ENCODE measurements at places on chromosomes 16 and 17. TPM values are rescaled to one million over a fixed set of nuclear protein-coding genes. Genes with fewer than 3 reads are reported as not detected.

DNA sequence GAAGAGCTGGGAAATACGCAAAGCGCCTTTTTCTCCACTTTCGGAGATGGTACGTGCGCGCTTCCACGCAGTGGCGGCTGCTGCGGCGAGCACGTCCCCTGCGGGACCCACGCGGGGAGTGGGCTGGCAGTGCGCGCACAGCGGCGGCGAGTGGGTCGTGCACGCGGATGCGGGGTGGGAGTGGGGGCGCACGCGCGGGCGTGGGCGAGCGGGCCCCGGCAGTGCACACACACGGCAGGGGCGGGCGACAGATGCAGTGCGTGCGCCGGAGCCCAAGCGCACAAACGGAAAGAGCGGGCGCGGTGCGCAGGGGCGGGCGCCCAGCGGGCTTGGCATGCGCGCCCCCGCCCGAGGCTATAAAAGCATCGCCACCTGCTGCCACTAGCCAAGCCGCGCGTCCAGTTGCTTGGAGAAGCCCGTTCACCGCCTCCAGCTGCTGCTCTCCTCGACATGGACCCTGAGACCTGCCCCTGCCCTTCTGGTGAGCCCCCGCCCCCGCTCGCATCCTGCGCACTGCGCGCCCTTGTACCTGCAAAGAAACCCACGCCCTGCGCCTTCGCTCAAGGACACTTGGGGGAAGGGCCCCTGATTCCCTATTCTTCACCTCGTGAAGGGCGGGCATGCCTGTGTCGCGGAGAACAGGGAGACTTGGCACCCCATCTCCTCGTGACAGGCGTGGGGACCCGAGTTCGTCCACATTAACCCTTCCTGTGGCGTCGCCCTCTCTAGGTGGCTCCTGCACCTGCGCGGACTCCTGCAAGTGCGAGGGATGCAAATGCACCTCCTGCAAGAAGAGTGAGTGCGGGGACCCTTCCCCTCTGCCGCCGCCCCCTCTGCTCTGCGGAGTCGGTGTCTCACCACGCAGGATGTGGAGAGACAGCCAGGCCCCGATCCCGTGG, at the start of gene MT3:
TSS of gene MT3 (plus strand) at position 388 of the 899 bp plus-strand sequence. CDS start at position 451, 63 bp downstream.
- H3K36me3 ChIP-seq = no peaks in the 10 kb centered on the region
- no peak for DNase-seq
- H3K4me1 ChIP-seq = peaks cover 3% of the 10 kb centered on the region
- no peak within 1 kb of the TSS for H3K4me3 ChIP-seq
- H3K27ac ChIP-seq = no peak within 1 kb of the TSS

DNA sequence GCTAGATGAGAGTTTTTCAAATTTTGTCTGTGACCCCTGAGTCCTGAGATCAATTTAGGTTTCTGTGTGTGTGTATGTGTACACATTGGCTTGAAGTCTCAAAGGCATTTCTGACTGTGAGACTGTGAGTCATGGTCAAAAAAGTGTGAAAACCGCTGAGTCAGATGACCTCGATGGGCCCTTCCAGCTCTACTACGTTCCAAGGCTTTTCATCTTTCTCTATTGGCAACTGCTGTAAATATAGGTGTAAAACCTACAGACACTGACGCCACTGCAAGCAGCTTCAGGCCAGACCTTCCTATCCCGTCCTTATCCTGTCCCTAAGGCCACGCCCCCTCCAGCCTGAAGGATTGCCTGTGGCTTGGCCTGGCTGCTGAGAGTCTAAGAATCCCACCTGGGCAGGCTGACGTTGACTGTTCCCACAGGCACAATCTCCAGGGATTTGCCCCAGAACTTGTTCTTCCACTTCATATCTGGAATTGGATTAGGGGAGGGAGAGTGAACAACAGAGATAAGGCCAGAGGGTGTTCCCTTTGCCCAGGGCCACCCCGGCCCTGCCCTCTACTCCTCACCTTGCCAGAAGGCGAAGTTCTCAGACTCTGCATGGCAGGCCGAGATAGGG, 11.3 kb downstream of the OSBPL7 start:
- no peaks in the 10 kb centered on the region for H3K4me1 ChIP-seq
- peak; percentile 62 for DNase-seq
- H3K36me3 ChIP-seq = no peaks in the 10 kb centered on the region
- H3K27me3 ChIP-seq = no peaks in the 10 kb centered on the region
- no peak overlapping the region for H3K27ac ChIP-seq
- no peak overlapping the region for H3K4me3 ChIP-seq

DNA sequence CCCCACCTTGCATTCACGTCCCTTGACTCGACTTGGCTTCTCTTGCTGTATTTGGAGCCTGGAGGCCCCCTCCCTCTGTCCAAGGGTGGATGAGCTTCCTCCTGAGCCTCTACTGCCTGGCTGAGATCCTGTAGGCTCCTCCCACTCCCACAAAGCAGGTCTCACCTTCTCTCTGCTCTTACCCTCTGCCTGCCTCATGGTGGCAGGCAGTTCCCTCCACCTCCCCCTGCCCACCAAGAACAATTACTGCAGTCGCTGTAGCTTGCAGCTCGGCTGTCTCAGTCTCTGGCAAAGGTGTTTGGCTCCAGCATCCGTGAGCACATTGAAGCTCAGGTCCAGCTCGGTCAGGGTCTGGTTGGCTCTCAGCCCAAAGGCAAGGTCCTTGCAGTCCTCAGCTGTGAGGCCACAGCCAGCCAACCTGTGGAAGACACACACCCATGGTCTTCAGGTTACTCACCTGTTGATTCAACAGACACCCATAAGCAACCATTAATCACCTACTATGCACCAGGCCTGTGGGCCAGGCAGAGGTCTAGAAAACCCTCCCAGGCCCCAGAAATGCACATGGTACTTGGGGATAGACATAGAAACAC, 42.6 kb downstream of the NLRP1 start:
- H3K4me3 ChIP-seq = no peak overlapping the region
- H3K27ac ChIP-seq = no peak overlapping the region
- DNase-seq = no peak

DNA sequence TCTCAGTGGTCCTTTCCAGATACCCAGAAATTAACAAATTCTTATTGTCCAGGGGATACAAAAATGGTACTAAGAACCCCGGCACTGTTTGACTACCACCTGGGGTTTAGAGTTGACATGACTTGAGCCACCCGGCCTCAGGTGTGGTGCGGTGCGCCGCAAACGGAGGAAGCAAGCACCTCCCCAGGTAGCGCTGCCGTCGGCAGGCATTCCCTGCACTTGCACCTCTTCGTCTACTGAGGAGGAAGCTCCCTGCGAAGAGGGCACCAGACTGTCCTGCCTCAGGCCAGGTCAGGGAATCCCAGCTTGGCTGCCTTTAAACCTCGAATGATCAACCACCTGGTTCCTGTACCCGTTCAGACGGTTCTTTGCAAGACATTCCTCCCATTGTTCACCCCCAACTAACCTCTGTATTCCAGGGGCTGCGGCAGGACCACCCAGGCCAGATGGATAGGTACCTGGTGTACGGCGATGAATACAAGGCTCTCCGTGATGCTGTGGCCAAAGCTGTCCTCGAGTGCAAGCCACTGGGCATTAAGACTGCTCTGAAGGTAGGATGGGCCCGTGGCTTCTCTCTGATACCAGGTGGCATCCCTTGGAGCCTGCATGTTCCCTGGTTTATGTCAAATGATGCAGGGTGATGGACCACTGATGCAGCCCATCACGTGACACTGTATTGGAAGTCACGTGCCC, 40.8 kb upstream of the ENDOV start:
- H3K4me1 ChIP-seq = no peaks in the 10 kb centered on the region
- H3K4me3 ChIP-seq = no peak overlapping the region
- no peaks in the 10 kb centered on the region for H3K27me3 ChIP-seq
- peak; percentile 21 for DNase-seq

GRCh38 chr17:8855477-8856204, 11.8 kb downstream of the PIK3R6 start:
- H3K4me3 ChIP-seq = no peak overlapping the region
- no peaks in the 10 kb centered on the region for H3K36me3 ChIP-seq
- DNase-seq = no peak
- no peaks in the 10 kb centered on the region for H3K4me1 ChIP-seq

The PYY gene
- not detected for total RNA-seq

GRCh38 chr16:75461575-75461974, 2.9 kb downstream of the TMEM170A start:
- H3K4me1 ChIP-seq = no peaks in the 10 kb centered on the region
- no peak overlapping the region for H3K4me3 ChIP-seq
- no peaks in the 10 kb centered on the region for H3K27me3 ChIP-seq
- DNase-seq = no peak
- no peaks in the 10 kb centered on the region for H3K36me3 ChIP-seq

The NLK gene
- 13.9 TPM for total RNA-seq

GRCh38 chr17:79006046-79006445, 3.5 kb downstream of the CANT1 start:
- H3K36me3 ChIP-seq = no peaks in the 10 kb centered on the region
- peak; percentile 33 for DNase-seq
- H3K4me3 ChIP-seq = no peak overlapping the region
- peaks cover 14% of the 10 kb centered on the region for H3K4me1 ChIP-seq
- no peaks in the 10 kb centered on the region for H3K27me3 ChIP-seq

DNA sequence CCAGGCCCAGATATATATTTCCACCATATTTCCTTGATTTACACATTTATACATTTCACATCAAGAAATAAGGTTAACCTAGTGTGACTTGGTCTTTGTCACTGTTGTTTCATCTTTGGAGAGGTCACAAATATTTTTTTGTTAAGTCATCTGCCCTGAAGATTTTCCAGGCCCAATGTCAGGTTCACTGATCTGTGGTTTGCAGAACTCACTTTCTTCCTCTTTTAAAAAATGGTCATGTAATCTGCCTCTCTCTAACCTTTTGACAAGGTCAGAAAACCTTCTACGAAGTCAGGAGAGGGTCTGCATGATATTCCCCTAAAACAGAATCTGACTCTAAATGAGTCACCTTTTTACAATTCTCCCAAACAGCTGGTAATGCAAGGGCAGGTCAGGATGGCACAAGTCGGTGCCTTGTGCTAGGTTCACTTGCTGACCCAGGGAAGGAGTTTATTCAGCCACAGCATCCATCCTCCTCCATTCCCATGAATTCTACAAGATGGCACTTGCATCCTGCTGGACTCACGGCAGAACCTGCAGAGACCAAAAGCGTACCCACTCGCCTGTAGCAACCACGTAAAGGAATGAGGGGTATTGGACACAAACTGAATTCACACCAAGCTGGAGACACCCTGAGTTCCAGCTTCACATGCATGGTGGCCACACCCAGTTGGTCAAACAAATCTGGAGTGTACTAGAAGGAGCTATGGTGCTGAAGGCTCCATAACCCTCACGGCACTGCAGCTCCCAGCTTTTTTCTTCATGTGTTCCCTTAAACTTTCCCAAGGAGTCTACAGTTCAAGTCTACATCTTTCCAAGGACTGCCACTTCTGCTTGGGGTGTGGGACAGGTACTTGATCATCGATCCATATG, 1.6 kb upstream of the KIAA0513 start:
- no peaks in the 10 kb centered on the region for H3K27me3 ChIP-seq
- H3K4me3 ChIP-seq = no peak overlapping the region
- H3K36me3 ChIP-seq = no peaks in the 10 kb centered on the region
- no peak for DNase-seq
- no peak overlapping the region for H3K27ac ChIP-seq

The TXNDC11 gene
- 41.8 TPM for total RNA-seq

The KCNG4 gene
- not detected for total RNA-seq

GRCh38 chr16:51317575-51317974, 166.5 kb upstream of the SALL1 start:
- no peaks in the 10 kb centered on the region for H3K36me3 ChIP-seq
- H3K4me3 ChIP-seq = no peak overlapping the region
- peaks cover 1% of the 10 kb centered on the region for H3K4me1 ChIP-seq
- H3K27me3 ChIP-seq = no peaks in the 10 kb centered on the region

The TTYH2 gene
- total RNA-seq = 37.0 TPM

DNA sequence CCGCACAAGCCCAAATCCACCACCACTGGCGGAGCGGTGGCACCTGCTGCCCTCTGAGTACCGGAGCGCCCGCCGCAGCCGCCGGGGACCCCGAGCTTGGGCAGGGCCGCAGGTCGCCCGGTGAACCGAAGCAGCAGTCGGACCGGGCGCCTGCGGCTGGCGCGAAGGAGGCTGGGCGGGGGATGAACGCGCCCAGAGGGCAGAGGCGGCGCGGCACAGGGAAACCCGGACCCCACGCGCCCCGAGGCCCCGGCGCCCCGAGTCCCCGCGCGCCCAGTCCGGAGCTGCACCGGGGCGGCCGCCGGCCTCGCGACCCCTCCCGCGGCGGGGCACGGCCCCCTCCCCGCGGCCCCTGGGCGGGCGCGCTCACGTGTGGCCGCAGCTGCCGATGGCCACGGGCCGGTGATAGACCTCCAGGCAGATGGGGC, 393 bp downstream of the RNF166 start:
- peaks cover 8% of the 10 kb centered on the region for H3K4me1 ChIP-seq
- H3K4me3 ChIP-seq = peak overlapping the region; percentile 98
- H3K36me3 ChIP-seq = no peaks in the 10 kb centered on the region
- H3K27me3 ChIP-seq = no peaks in the 10 kb centered on the region
- H3K27ac ChIP-seq = peak overlapping the region; percentile 72

GRCh38 chr17:74528491-74529199, 2.6 kb downstream of the CD300LB start:
- H3K4me1 ChIP-seq = no peaks in the 10 kb centered on the region
- no peaks in the 10 kb centered on the region for H3K36me3 ChIP-seq
- H3K4me3 ChIP-seq = no peak overlapping the region
- H3K27ac ChIP-seq = no peak overlapping the region
- H3K27me3 ChIP-seq = no peaks in the 10 kb centered on the region

GRCh38 chr17:45692661-45693060, 91.5 kb upstream of the CRHR1 start:
- no peak for DNase-seq
- H3K4me1 ChIP-seq = no peaks in the 10 kb centered on the region
- no peak overlapping the region for H3K27ac ChIP-seq
- no peaks in the 10 kb centered on the region for H3K27me3 ChIP-seq
- no peaks in the 10 kb centered on the region for H3K36me3 ChIP-seq

DNA sequence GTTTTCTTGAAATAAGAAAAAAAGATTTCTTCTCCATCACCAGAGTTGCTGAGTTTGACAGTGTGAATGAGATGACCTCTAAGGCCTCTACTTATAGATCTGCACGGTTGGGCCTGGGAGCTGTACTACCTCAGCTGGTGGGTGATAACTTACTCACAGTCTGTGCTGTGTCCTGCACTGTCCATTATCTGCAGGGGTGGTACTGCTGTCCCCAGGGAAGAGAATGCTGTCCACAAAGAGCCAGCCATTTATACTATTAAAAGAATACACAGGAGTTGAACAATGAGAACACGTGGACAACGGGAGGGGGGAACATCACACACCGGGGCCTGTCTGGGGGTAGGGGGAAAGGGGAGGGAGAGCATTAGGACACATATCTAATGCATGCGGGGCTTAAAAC, 655.3 kb downstream of the WWOX start:
- no peaks in the 10 kb centered on the region for H3K36me3 ChIP-seq
- no peak overlapping the region for H3K4me3 ChIP-seq
- no peaks in the 10 kb centered on the region for H3K27me3 ChIP-seq
- H3K27ac ChIP-seq = no peak overlapping the region

GRCh38 chr16:65515193-65515592, 393.3 kb upstream of the CDH11 start:
- H3K27me3 ChIP-seq = no peaks in the 10 kb centered on the region
- no peak overlapping the region for H3K4me3 ChIP-seq
- no peak for DNase-seq
- no peaks in the 10 kb centered on the region for H3K36me3 ChIP-seq
- peaks cover 1% of the 10 kb centered on the region for H3K4me1 ChIP-seq

- DNase-seq = no peak
- no peaks in the 10 kb centered on the region for H3K36me3 ChIP-seq
- H3K27ac ChIP-seq = no peak overlapping the region
- no peak overlapping the region for H3K4me3 ChIP-seq
Observed at GRCh38 chr16:3015865-3016521, 2.0 kb downstream of the CLDN6 start.

- no peaks in the 10 kb centered on the region for H3K36me3 ChIP-seq
- no peaks in the 10 kb centered on the region for H3K27me3 ChIP-seq
- no peak overlapping the region for H3K27ac ChIP-seq
- no peaks in the 10 kb centered on the region for H3K4me1 ChIP-seq
Observed at GRCh38 chr17:70912716-70913485, 743.6 kb downstream of the KCNJ2 start.

The ZC3H7A gene
- 51.6 TPM for total RNA-seq

Measured in ovary (tissue), 10 donors.